ENCODE measurements at places on chromosomes 3 and 15.

DNA sequence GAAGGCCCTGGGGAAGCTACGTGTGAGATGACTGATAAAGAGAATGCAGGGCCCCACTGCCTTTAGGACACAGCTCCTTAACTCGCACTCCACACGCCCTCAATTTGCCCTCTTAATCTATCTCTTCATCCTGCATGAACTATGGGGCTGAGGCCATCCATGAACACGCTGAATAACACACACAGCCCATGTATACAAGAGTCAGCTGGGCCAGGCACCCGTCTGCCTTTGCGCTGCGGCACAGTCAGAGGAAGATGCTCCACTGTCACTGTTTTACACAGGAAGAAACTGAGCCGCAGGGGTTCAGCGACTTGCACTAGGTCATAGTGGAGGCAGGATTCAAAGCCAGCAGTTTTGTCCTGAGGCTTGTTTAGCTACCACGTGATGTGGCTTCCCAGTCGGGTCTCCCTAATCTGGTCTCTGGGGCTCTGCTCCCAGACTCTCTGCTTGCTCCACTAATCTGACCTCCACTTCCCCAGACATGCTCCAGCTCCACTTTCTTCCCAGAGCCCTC is 43.9 kb downstream of the TLE3 start:
- DNase-seq: no peak

DNA sequence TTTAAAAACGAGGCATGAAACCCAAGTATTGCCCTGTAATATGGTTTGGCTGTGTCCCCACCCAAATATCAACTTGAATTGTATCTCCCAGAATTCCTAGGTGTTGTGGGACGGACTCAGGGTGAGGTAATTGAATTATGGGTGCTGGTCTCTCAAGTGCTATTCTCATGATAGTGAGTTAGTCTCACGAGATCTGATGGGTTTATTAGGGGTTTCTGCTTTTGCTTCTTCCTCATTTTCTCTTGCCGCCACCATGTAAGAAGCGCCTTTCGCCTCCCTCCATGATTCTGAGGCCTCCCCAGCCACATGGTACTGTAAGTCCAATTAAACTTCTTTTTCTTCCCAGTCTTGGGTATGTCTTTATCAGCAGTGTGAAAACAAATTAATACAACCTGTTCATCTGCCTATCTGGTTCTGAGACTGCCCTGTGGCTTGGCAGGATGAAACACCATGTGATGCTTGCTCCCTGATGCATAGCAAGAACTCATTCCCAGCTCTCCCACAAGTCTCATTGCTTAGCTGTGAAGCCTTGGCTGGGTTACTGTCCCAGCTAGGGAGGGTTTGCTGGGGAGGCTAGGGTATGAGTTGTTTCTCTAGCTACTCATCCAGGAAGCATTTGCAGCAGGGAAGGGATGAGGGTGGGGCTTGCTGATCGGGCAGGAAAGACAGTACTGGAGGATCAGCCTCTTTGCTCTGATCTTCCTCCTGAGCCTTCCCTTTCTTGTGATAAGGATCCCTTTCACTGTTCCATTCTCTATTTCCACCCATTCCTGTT is 3.7 kb upstream of the SQOR start:
- DNase-seq: no peak

GRCh38 chr3:98903705-98904481 is 2.4 kb upstream of the DCBLD2 start:
- DNase-seq: no peak

DNA sequence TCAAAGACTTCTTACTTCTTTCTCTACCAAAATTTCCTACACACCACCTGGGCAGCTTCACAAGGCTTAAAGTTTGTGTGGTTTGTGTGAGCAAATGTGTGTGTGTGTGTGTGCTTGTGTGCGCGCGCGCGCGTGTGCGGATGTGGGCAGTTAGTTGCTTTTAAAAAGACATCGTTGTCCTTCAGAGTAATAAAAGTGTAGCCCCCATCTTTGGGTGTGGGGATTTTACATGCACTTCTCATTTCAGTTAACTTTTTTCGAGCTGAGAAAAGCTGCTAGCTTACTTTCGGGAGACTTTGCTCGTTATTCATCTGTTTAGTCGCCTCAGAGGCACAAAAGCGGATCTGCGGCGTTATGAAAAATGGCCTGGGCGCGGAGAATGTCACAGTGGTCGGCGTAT is 36.0 kb downstream of the ZIC4 start:
- no peak for DNase-seq

DNA sequence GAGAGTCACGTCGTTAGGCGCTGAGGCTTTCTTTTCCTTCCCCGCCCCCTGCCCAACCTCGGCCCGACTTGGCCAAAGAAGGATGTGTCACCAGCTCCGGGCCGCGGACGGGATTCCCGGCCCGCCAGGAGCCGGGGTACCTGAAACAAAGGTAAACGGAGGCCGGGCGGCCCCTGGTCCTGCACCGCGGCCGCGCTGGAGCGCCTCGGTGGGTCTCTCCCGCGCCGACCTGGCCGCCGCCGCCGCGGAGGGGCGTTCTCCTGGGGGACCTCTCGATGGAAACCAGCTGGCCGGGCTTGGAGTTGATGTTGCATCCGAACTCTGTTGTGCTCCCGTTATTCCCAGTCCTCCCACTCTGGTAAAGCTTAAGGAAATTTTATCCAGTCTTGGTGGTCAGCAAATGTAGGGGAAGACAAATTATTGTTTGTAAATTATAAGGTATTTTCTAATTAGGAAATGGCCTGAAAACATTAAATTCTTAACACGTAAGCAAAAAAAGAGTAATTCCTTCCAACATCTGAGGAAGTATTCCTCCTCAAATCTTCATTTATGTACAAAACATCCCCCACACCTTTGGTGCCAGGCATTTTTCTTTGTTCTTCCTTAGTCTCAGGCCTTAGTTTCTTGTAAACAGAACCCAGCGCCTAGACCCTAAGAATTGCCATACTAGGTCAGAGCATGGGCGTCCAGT is 888 bp downstream of the PPP2R3A start:
- no peak for DNase-seq

DNA sequence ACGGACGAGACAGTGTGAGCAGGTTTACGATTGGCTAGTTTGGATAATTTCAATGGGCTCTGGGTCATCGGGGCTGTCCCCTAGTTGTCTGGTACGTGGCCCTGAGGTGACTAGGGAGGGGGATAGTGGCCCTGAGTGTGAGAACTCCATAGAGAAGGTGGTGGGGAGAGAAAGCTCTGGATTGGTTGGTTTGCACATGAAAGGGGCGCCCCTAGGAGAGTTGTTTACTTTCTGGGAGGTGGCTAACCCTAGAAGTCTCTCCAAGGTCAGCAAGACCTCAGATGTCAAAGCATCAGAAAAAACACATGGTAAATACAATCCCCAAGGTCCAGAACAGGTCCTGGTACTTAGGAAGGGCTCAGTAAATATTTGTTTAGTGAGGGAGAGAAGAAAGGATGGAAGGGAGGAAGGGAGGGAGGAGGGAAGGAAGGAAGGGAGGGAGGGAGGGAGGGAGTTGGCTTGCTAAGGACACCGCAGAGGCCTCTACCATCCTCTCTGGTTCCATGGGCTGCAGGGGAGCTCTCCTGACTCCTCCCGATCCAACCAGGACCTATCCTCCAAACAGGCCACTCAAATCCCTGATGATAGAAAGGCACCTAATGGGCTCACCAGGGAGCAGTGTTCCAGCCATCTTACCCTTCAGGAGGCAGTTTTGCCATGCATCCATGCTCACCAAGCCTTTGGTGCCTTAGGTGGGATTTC is 3.0 kb upstream of the TRH start:
- DNase-seq: no peak

DNA sequence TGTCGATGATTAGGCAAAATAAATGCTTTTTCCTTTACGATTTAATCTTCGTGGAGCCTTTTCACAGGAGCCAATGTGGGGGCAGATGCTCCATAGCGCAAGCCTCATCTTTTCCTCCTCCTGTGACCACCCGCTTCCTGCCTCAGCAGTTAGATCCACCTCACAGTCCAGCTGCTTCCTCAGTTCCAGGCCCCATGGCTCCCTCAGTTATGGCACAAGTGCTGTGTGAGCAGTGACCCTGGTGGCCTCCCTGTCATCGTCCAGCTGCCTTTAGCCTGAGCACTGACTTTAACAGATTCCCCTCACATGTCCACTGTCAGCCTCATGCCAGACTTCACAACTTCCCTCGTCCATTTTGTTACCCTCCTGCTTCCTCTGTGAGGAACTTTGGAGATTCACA is 424.6 kb upstream of the GBE1 start:
- no peak for DNase-seq

DNA sequence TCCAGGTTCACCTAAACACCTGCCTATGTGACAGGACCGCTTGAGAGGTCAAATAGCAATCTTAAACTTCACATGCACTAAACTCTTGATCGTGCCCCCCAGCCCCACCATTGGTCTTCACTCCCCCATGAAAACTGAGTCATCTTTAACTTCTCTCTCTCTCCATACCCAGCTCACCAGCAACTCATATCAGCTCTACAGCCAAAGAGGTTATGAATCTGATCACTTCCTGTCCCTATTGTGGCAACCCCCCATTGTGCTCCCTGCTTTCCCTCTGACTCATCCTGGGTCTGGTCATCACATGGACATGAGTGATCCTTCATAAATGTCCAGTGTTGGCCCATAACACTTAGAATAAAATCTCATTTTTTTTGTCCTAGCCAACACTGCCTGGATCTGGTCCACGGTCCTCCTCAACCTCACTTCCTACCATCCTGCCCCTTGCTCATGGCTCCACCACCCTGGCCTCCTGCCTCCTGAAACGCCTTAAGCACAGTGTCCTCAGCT is 103.4 kb upstream of the HACD2 start:
- DNase-seq: no peak

DNA sequence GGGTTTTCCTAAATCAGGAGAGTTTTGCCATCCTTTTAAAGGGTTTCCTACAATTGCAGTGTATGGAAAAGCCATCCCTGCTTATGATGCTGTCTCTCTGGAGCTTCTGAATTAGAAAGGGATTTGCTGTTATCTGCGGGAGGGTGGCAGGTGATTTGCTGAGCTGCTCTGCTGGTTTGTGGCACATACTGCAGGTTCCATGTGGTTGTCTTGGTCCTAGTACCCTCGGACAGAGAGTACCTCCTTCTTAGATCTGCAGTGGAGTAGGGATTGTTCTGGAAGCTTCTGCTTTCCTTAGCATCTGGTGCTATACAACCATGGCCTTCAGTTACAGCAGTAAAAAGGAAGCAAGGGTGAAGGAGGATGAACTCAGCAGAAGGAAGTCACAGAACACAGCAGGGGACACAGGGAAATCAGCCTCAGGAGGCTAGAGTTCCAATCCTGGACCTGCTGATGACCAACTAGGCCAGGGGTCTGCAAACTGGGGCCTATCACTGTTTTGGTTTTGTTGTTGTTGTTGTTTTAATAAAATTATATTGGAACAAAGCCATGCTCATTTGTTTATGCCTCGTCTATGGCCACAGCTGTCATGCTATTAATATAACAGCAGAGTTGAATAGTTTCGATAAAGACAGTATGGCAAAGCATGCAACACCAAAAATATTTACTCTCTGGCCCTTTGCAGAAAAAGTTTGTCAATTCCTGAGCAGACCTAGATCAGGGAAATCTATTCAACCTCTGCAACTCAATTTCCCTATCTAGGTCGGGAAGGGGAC is 39.5 kb downstream of the STARD5 start:
- DNase-seq: peak; percentile 37

Data from left lobe of liver (tissue), 2 donors.